Activated naive CD4-positive, alpha-beta T cell (primary cell): ENCODE measurements at places on chromosomes 1 and 21.

DNA sequence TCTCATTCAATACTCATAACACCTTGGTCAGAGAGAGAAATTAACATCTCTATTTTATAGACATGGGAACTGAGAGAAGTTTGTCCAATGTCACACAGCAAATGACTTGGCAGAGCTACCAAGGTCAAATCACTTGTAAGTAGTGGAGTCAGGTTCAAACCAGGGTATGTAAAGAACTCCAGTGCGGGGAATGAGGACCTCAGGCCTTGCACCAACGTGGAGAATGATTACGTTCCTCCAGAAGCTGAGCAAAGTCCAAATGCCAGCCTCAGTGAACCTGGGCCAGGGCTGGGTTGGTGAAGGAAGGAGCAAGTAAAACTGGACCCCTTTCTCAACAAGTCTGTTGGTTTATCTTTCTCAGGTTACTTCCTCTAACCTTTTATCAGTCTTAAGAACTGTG, 1.8 kb upstream of the CSF1 start:
- no peak for DNase-seq

GRCh38 chr1:50493710-50494109, 70.5 kb upstream of the DMRTA2 start:
- no peak for DNase-seq

DNA sequence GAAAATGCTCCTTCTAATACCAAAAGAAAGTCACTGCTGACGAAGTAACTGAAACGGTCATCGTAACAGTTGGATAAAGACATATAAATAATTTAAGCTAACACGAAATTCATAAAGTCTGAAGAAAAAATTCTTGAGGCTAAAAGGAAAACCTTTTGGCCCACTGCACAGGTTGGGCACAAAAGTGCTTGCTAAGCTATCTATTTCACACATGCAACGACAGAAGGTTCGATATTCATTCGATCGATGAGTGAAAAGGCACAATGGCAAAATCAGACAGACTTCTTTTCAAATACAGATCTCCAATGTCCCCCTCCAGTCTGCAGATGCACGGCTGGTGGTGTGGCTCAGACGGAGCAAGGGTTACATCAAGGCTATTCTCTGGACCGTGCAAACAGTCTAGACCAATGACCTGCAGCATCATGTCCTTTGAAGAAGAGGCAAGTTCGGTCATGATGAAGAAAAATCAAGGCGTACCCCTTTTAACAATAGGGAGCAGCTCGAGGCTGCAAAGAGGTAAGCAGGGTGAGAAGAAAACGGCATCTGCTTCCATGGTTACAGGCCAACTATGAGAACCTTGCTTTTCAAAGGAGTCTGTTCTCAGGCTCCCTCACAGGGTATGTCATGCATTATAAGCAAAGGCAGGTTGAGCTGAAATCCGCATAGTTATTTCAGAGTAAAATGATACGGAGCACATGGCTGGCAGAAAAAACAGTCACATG, 579.6 kb downstream of the USP25 start:
- DNase-seq, result no peak

DNA sequence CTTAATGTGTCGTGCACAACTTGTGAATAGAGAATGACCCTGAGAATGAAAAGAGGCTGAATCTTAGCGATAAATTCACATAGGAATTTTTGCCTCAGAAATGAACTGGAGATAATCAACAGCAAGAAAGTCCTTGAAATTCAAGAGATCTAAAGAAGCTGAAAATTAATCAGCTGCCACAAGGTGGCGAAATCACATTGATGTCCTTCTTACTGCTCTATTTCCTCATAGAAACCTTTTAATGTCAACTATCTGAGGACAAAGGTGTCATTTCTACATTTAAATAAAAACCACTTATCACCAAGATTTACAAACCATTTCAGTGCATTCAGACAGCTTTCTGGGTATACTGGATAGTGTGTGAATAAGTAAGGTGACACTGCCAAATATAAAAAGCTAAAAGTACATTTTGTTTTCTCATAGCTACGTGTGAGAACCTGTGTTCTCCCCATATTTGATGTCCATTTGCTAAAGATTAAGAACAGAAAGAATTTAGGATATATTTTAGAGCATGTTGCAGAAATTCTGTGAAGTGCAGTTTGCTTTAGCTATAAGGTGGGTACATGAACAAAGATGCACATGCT, 485.3 kb upstream of the PTBP2 start:
- DNase-seq, result no peak

- DNase-seq, result no peak
Observed at GRCh38 chr1:19694298-19694697, 29.6 kb downstream of the HTR6 start.

DNA sequence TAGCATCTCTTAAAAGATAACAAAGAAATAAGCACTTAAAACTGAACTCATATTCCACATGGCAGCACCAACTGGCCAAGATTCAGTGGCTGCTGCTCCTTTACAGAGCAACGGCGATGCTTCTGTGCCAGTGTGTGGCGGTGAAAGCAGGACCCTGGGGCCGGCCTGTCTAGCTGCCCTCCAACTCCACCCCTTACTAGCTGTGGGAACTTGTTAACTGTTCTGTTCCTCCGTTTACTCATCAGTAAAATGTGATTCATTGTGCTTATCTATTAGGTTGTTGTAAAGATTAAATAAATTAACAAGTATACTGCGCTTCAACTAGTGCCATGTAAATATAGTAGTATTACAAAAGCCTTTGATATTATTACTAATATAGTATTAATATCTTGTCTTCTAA, 133.2 kb downstream of the GDAP2 start:
- no peak for DNase-seq

GRCh38 chr1:54763816-54764132, 549 bp downstream of the PARS2 start:
- DNase-seq, result no peak

DNA sequence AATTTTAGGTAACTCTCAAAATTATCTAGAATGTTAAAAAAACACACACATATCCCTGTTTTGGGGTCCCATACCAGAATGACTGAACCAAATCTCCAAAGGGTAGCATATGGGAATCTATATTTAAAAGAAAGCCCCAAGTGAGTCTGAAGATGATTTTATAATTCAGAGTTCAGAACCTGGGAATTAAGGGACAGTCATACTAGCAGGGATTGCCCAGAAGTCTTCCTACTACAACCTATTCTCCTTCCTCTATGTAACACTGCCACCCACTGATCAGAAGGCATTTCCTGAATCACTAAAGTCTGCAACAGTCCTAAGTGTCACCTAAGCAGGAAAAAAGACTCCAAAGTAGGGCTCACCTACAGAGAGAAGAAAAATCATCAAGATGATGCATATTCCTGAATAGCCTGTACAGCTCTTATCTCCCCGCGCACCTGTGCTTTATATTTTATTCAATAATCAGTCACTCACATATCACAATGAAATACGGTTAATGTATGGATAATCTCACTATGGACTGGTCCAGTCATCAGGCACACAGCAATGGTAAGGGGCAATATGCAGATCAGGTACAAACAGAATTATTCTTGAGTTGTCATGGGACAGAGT, 4.9 kb downstream of the RGS1 start:
- no peak for DNase-seq

DNA sequence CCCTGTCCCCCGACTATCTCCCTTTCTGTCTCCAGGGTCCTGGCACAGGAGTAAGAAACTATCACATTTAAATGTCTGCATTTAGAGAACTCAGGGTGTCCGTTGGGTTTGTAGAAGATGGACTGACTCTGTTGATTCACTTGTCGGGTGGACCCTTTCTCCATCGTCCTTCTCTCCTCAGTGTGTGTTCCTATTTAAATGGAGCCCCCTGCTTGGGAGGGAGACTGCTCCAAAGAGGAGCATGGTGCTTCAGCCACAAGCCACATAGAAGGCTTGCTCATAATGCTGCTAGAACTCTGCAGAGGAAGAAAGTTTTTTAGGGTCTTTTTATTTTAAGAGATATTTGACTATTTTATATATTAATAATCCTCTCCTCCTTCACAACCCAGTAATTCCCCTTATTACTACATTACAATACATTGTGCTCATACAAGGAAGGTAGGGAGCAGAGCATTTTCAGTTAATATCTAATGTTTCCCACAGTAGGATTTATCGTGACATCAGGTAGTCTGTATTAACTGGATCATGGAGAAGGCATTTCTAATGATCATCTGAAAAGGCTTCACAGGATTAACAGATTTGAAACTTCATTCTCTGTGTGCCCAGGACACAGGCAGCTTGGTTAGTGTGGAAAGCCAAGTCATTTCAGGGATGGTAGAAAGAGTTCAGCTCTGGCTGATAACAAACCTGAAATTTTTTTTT, 13.8 kb downstream of the FGGY start:
- DNase-seq, result no peak

GRCh38 chr1:51238034-51238403, 1.9 kb downstream of the RNF11 start:
- no peak for DNase-seq

DNA sequence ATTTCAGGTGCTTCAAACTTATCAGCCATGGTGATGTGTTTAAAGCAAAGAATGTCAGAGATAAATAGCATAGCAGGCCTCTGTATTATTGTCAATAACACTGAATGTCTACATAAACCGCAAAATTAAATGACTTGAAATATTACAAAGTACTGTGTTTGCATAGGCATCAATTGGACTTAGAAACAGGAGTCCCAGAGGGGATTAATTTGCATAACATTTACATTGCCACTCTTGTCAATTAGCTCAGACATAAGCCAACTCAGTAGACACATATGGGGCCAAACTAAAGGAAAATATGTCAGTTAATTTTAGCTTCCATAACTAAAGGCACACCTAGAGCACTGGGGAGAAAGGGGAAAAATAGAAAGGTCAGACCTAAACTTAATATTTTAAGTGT, 814.5 kb upstream of the NEGR1 start:
- DNase-seq, result no peak

- no peak for DNase-seq
Observed at GRCh38 chr1:19432943-19433718, 52.2 kb downstream of the CAPZB start.

DNA sequence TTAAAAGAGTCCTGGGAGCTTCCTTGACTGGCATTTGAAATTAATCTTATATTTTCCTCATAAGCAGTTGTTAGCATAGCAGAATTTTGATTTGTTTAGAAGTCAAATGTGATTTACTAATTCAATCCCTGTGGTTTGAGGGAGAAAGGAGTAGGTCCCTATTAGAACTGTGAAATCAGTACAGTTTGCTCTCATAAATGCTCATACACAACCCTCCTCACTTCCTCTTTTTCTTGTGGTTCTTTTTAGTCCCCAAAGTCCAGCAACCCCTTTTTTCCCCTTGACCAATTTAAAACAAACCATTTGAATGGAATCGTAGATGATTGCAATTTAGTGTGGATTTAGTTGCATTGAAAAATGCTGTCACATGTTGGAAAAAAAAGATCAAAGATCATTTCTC, 9.2 kb upstream of the IFI44 start:
- no peak for DNase-seq

DNA sequence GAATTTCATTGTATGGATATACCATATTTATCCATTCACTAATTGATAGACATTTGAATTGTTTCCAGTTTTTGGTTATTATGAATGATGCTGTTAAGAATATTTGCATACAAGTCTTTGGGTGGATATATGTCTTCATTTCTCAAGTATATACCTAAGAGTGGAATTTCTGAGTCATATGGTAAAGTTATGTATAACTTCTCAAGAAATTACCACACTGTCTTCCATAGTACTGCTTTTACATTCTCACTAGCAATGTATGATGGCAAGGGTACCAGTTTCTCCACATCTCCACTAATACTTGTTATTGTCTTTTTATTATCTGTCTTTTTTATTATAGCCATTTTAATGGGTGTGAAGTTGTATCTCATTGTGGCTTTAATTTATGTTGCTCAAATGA, 74.6 kb upstream of the TENT5C start:
- DNase-seq, result no peak

DNA sequence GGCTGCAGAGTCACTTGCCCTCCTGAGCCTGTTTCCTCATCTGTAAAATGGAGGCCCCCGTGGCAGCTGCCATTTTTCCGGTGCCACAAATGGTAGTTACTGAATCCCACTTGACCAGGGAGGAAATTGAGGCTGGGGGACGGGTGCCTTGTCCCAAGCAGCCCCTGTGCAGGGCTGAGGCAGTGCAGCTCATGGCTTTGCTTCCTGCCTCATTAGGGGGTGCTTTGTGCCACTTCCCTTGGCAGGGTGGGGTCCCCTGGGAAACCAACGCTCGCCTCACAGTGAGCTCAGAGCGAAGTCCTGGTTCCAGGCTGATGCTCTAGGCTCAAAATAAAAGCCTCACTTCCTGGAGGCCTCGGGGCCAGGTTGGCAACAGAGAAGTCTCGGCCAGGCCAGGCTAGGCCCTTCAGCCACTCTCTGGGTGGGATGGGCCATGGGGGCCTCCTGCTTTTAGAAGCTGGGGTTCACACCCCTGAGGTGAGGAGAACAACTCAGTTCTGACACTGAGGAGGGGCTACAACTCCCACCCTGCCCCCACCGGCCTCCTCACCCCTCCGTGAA, 6.8 kb downstream of the LAPTM5 start:
- DNase-seq, result no peak

GRCh38 chr1:94237291-94238226, at the start of gene ARHGAP29:
Gene ARHGAP29 (minus strand): TSS chr1:94237584. CDS start chr1:94231611, 5,973 bp downstream.
- DNase-seq, result no peak

DNA sequence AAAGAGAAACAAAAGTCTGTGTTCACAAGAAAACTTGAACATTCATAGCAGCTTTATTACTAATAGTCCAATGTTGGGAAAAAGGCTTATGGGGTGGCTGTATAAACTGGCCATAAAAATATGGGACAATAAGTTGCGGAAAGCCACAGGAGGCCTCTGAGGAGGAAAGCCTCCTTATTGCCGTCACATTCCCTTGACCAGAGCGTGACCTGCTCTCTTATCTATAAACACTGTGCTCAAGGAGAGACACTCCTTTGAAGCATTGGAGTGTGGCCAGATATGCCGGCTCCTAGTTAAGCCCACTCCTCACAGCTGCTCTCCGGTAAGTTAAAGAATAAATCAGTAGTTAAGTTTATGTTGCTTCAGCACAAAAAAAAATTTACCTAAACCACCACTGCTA, 19.7 kb downstream of the OR6Y1 start:
- no peak for DNase-seq

DNA sequence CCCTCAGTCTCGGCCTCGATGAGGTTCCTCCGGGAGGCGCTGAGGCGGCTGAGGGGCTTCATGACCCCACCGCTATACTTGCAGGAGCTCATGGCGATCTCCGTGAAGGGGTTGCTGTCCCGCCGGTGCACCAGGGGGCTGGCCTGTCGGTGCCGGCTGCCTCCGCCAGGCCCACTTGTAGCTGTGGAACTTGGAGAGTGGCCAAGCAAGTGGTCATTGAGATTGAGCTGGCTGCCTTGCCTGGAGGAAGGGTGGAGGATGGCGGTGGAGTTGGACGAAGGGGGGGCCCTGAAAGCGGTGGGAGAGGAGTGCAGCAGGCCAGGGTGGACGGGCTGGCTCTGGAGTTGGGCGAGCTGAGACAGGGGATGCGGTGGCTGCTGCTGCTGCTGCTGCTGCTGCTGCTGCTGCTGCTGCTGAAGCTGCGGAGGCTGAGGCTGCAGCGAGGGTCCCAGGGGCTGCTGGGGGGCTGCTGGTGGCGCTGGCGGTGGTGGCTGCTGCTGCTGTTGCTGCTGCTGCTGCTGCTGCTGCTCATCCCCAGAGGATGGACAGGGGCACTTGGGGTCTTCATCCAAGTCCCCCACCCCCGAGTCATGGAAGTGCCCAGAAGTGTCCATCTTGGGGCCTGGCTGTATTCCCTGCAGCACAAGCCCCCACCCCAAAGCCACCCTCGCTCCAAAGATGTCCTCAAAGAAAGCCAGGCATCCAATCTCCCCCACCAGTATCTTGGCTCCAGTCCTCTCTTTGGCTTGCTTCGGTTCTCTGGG, 548 bp downstream of the KCNN3 start:
- DNase-seq, result no peak
